ENCODE measurements at places on chromosomes 2 and 18.

GRCh38 chr2:53750041-53750768, 17.4 kb upstream of the CHAC2 start:
- DNase-seq: no peak

DNA sequence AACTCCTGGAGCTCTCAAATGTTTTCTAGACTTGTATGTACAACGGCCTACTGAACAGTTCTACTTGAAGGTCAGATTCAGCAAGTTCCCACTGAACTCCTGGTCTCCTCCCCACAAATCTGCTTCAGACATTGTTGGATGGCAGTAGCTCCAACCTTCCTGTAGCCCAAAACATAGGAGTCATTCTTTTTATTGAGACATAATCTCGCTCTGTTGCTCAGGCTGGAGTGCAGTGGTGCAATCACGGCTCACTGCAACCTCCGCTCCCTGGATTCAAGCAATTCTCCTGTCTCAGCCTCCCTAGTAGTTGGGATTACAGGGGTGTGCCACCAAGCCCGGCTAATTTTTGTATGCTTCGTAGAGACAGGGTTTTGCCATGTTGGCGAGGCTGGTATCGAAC, 47.3 kb downstream of the QPCT start:
- no peak for DNase-seq

DNA sequence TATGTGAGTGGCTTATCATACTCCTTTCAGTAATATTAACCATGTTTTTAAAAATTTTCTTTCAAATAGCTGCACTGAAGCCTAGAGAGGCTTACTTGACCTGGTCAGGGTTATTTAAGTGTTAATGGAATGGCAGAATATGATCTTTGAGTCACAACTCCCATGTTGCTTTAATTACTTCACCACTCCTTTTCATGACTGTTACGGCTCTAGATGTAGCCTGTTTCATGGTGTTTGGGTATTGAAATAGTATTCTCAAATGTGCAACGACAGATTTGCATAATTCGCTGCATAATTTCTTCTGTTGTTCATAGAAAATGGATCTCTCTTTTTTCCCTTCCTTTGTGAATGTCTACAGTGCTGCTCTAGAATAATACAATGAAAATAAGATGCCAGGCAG, 51.6 kb upstream of the PLA2R1 start:
- DNase-seq: no peak

DNA sequence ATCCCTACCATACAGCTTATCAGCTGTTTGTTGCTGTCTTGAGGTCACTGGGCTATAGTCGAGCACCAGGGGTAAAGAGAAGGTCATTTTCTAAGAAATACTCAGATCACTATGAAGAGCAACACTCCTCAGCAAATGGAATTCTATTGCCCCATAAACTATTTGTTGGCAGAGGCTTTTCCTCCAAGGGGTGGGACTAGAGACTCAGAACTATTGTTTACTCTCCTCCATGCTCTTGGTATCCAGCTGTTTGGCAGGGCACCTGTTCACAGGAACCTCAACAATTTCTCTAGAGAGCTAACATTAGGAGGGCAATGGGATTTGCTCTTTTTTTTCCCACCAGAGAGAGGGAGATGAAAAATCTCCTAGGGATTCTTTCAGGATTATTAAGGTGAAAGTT, 249.1 kb upstream of the SPRED2 start:
- no peak for DNase-seq

- DNase-seq: no peak
Observed at GRCh38 chr18:3624935-3625741, 175.2 kb downstream of the TGIF1 start.

DNA sequence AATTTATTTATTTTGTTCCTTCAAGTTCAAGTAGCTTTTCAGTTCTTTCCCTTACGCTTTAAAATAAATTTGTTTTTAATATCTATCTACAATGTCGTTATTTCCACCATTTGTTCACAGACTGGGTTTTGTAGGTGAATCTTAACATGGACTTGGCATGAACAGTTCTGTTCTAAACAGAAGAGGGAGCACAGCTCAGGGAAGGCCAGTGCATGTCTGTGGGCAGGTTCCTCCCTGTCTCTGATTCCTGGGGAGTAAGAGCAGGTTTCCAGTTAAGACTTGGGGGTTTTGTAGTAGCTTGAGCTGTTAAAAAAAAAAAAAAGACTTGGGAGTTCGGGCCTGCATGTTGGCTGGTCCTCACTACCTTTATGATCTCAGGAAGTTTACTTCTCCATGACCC, 11.1 kb downstream of the TTL start:
- DNase-seq: no peak

DNA sequence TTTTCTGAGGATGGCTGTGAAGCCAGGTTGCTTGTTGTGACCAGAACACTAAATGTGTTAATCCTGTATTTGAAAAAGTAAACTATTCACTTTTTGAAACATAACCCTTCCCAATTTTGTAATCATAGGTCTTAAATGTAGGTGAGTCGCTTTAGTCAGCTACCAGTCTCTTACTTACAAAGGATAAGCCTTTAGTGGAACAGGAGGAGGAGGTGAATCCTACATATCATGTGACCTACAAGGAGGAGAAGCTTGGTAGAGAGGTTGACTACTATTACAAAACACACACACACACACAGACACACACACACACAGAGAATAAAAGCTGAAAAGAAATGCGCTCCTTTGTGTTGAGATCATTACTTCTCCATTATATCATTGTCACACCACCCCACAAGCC, 59.9 kb upstream of the SPAG16 start:
- DNase-seq: no peak

DNA sequence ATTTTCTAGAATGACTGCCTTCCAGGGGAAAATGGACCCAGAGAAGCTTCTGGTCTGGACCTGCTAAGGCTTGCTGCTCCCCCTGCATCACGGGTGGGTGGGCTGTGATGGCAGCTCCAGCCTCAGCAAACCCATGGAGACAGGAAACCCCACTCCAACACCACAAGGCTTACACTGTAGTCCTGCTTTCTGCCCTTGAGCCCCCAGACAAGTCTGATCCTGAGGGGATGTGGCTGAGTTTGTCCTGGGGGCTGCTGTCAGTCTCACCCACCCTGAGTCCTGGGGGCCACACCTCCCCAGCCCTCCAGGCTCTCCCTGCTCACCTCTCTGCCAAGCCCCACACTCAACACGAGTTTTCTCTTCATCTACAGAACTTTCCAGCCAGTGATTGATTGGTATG, 279.4 kb downstream of the EIPR1 start:
- no peak for DNase-seq

GRCh38 chr18:35661483-35662146, 80.1 kb downstream of the GALNT1 start:
- no peak for DNase-seq

DNA sequence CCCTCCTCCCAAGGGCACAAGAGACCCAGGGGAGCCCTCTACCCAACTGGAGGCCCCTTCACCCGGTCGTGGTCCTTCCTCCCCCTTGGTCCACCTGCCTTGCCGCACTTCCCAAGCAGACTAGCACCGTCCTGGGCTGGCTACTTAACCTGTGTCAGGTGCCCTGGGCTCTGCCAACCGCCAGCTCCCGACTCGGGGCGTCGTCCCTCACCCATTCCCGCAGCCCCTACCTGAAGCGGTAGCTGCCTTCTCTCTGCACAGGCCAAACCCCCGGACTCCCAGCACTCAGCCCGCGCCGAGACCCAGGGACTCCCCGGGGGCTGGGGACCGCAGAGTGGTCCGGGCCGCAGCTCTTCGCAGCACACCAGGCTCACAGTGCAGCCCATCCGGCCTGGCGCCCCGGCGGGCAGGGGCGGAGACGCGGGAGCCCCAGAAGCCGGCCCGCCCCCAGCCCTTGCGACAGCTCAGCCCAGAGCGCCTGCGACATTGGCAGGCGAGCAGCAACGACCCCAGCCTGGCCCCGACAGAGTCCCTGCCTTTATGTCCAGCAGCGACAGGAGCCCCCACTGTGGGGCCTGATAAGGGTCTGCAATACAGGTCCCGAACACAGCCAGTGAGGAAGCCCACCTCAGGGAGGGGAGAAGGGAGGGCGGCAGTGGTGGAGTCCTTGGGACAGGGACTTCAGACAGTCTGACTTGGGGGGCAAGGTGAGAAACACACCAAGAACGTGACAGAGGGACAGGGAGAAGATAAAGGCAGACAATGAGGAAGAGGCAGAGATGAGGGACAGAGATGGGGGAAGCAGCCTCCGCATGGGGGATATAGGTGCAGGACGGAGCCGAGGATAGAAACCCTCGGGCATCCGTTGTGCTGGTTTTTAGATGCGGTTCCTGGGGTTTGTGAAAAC, 31.0 kb upstream of the TNS1 start:
- no peak for DNase-seq

DNA sequence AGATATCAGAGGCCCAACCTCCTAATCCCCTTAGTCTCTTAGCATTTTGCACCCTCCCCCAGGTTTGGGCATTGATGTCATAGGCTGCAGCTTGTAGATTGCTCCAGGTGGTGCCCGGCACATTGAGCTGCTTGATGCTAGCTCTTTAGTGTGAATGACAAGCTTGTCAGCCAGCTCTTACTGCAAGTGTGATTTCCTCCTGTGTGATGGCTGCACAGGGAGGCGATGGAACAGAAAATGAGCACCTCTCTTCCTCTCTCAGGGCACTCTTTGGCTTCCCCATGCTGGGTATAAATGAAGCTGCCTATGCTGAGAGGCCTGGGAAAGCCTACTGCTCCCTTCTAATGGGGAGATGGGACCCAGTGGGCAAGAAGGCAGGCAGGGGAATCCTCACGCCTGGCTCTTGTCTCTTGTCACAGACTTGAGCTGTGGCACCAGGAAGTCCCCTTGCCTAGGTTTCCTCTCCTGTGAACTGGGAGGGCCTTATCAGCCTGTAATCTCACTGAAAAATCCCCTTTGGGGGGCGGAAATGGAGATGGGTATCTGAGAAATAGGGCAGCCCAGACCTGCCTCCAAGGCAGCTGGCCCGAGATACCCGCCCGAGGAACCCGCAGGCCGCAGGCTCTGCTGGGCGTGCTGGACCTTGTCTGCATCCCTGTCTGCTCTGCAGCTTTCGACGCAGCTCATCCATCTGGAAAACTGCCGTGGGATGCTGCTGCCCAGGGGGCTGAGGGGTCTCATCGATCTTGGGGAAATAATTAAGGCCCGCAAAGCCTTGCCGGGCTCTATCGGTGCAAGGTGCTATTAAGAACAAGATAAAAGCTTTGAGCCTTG, 163.5 kb upstream of the CXCR4 start:
- DNase-seq: no peak

GRCh38 chr2:162244541-162245031, 1.3 kb upstream of the FAP start:
- no peak for DNase-seq

GRCh38 chr2:169778446-169778845, 20.2 kb upstream of the SSB start:
- DNase-seq: no peak

- DNase-seq: no peak
Observed at GRCh38 chr18:392928-393573, 107.5 kb downstream of the COLEC12 start.

GRCh38 chr2:8750221-8750620, 68.4 kb downstream of the ID2 start:
- DNase-seq: no peak

GRCh38 chr2:118014492-118014824, 588 bp upstream of the CCDC93 start:
- DNase-seq: no peak

DNA sequence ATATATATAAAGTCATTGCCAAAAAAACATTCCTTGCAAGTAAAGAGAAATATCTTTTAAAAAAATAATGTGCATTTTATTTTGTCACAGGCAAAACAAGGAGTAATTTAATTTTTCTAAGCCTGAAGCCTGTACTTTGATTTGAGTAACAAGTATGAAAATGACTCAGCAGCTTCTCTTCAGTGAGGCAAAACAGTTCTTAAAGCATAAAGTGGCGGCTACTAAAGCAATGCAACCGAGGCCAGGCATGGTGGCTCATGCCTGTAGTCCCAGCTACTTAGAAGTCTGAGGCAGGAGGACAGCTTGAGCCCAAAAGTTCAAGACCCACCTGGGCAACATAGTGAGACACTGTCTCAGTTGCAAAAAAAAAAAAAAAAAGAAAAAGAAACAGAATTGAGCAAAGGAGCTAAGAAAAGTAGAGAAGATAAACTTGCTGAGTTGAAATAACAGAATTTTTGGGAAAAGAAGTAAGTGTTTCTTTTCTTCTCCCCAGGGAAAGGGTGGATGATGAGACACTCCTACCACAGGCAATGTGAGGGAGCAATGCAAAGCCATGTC, 29.6 kb downstream of the DOK1 start:
- no peak for DNase-seq

DNA sequence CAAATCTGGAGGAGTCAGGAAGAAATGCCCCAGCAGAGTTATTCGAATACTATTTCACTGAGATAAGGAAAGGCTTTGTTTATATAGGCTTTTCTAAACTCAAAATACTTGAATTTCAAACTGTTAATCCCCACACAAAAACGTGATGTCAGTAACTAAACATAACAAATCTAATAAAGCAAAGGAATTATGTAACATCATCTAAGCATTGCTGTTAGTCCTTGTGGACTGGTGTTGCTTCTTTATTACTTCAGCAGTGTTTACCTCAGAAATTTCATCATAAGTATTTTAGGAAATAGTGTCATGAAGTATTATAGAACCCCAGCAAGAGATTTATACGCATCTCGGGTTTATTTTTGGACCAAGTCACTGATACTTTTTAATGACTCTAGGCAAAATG, 19.7 kb upstream of the SANBR start:
- no peak for DNase-seq

GRCh38 chr2:201483342-201483741, 31.8 kb downstream of the STRADB start:
- no peak for DNase-seq

- no peak for DNase-seq
Observed at GRCh38 chr2:10369269-10370255, 66.9 kb downstream of the HPCAL1 start.

DNA sequence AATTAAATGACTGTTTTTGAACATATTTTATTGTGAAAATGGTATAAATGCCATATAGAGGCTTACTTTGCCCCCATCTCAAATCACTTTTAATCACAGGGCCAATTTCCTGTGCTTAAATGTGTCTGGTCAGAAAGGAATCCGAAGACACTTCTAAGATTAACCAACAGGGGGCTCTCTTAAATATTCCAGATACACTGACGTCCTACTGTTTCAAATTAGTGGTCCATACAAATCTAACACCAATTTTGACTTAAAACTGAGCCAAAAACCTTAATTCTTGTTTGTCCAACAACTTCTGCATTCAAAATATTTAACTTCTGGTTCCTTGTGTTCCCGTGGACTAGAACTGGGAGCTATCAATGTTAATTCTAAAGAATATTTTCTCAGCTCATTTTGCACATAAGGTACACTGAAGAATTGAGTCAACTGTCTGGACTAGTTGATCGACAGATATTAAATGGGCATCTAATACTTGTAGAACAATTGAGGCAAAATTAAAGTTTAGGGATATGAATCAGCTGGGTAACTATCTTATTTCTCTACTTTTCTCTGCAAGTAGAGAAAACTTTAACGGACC, 557.5 kb downstream of the ARHGAP15 start:
- no peak for DNase-seq

- no peak for DNase-seq
Observed at GRCh38 chr2:107132070-107132469, 246.1 kb upstream of the ST6GAL2 start.

- DNase-seq: no peak
Observed at GRCh38 chr2:178374865-178375264, 76.1 kb downstream of the PRKRA start.

- DNase-seq: no peak
Observed at GRCh38 chr2:28764909-28765711, 13.5 kb downstream of the PPP1CB start.

- no peak for DNase-seq
Observed at GRCh38 chr18:46096651-46097300, 1.3 kb downstream of the ATP5F1A start.

GRCh38 chr2:53104263-53104662, 663.3 kb upstream of the CHAC2 start:
- DNase-seq: no peak

Data from activated CD4-positive, CD25-positive, alpha-beta regulatory T cell treated with anti-CD3 and anti-CD28 coated beads, Interleukin-2, amount 50 U/mL, for 16 hours (primary cell).